ENCODE measurements at places on chromosomes 5 and 9.
A peak's percentile ranks its signal among the peaks of the same experiment; 100 is the strongest.

DNA sequence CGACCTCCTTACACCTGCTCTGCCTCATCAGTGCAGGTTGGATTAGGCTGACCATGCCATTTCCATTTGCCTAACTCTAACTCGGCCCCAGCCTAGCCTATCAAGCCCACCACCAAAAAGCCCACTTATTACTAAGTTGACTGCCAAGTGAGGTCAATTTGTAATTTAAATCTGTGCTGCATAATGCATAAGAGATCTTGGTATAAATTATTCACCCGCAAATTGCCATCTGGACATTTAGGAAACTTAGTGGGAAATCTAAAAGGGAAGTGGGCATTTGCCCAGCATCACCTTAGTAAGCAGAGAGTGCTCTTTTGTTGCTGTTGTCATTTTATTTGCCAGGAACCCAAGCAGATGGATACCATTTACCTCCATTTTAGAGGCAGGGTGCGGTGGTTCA lies 143.0 kb downstream of the SPOCK1 start:
- DNase-seq = no peak

GRCh38 chr9:82106536-82106935 lies 118.0 kb downstream of the SPATA31D1 start:
- DNase-seq = no peak

- no peak for DNase-seq
These were observed 98.2 kb upstream of the RASA1 start for GRCh38 chr5:87169300-87169991.

- no peak for DNase-seq
These were observed 73.5 kb downstream of the PPP2R2B start for GRCh38 chr5:146805081-146805480.

DNA sequence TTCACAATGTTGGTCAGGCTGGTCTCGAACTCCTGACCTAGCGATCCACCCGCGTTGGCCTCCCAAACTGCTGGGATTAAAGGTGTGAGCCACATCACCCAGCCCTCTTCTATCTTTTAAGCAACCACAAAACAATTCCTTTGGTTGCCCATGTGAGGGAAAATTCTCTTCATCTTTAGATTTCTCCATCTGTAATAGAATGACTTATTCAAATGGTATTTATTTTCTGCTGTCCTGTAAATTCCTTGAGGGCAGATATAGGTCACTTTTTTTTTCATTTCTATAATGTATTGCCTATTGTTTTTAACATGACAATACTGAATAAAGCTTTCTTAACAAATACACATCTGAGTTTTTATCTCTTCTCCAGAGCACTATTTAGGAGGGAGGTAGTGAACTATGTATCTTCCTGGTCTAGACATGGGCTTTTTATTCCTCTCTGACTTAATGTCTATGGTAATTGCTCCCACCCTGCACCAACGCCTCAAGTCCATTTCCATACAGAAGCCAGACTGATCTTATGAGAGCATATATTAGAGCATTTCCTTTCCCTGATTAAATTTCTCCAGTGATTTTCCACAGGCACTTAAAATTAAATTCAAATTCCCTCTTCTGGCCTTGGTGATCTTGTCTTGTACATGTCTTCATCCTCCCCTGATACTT lies 595.6 kb downstream of the CAAP1 start:
- peak; percentile 26 for DNase-seq

DNA sequence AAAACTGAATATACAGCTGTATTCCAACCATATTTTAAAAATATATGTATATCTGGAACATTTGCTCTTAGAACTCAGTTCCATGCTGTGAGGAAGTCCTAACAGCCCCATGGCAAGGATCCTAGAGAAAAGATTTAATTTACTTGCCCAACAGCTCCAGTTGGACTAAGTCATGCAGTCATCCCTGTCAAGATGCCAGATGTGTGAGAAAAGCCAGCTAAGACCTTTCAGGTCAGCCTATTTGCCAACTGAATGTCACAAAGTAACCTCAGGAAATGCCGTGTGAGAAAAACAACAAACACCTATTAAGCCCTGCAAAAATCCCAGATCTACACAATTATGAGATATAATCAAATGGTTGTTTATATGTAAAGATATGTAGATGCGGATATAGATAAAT lies 416.3 kb downstream of the NR2F1-AS1 start:
- no peak for DNase-seq

GRCh38 chr9:106981396-106982287 lies 118.7 kb downstream of the ZNF462 start:
- no peak for DNase-seq

GRCh38 chr5:159459132-159459627 lies 128.9 kb upstream of the IL12B start:
- no peak for DNase-seq

DNA sequence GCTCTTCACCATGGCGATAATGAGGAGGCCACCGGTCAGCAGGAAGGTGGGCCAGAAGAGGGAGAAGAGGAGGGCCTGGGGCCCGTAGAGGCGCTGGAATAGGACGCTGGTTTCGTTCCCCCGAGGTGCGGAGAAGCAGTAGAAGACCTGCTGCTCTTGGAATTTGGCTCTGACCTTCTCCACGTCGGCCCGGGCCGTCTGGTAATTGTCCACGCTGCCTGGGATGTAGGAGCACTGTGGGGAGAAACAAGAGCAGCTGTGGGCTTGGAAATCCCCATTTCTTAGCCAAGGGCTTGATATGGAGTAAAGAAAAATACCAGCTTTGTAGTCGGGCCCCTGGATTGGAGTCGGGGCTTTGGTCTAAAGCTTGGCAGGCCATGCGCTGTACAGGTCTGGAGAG lies 10.4 kb downstream of the KCNMB1 start:
- no peak for DNase-seq

DNA sequence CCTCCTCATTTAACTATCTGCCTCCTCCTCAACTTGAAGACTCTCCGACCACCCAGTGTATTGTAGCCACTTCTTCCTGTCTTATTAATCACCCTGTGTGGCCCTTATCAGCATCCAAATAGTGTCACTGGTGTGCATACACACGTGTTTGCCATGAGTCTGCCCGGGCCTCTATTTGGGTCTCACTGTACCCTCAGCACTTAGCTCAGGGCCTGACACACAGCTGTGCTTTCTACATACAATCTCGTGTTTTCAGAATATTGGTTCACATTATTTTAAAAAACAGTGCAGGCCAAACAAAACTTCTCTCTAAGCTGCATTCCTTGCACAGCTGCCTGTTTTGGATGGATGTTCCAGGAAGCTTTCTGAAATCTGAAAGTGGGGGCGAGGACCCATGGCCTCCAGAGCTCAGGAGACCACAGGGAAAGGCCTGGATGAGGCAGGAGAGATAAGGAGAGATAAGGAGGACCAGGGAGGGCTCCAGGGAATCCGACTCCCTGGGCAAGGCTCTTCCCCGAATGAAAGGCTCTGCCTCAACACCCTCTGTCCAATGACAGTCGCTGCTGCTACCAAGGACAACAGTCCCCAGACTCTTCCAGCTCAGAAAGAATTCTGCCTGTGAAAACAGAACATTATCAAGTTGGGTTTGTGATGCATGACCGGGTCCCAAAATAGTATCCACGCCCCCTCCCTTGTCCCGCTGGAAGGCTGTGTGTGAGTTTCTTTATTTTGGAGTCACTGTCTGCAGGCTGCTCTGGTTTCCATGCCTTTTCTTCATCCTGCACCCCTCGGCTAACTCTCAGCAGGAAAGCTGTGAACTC lies 255.6 kb downstream of the NSG2 start:
- no peak for DNase-seq

Data from fibroblast of skin of left biceps (primary cell).